ENCODE measurements at places on chromosomes 5 and 9. TPM values are rescaled to one million over a fixed set of nuclear protein-coding genes. Genes with fewer than 3 reads are reported as not detected.

SNCB gene
- not detected for polyA plus RNA-seq

- peak; percentile 12 for DNase-seq
Observed at GRCh38 chr5:756865-757345, 27.6 kb downstream of the ZDHHC11B start.

- DNase-seq = no peak
Observed at GRCh38 chr9:4780651-4781050, 12.1 kb upstream of the RCL1 start.

GRCh38 chr5:72433522-72433921, 73.7 kb downstream of the ZNF366 start:
- no peak for DNase-seq

GDNF gene
- polyA plus RNA-seq = 1.7 TPM

DNA sequence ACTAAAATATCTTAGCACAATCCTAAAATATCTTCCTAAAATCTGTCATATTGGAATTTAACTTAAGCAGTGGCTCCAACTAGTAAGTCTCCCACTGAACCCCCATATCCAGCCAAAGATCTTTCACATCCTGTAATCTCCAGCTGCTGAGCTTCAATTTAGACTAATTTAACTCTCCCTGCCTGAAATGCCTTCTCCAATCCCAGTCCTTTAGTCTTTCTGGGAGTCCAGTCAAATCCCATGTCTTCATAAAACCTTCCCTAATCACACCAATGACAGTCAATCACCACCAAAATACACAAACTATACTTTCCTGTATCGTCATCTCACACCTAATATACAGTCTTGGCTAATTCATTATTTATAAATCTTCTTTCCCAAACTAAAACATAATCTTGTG, 607 bp upstream of the KLHL3 start:
- no peak for DNase-seq

DNA sequence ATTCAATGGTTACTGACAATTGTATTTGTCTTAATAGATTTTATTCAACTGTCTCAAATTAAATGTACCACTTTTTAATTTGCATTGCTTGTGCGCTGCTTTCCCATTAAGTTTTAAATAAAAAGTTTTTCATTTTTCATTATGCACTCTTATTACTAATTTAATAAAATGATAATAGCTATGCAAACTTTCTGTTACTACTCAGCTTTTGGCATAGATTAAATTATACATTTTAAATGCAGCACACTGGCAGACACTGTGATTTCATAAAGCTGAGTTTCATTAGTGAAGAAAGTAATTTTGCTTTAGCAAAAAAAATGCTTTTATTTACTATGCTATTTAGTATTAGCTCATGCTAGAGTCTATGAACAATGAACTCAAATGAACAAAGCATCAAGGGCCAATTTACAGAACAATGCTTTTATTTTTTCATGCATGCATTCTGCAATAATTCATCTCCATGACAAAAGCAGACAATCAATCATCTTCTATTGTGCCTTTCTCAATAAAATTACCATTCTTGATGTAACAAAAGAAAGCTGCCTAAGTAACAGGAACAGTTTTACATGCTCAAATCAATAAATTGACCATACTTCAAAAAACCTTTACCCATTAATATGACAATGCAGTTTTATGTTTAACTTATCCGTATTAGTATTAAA, 595.2 kb upstream of the ARRDC3 start:
- no peak for DNase-seq

ASTN2 gene
- polyA plus RNA-seq = 5.8 TPM
